ENCODE measurements at places on chromosomes 4 and X.

DNA sequence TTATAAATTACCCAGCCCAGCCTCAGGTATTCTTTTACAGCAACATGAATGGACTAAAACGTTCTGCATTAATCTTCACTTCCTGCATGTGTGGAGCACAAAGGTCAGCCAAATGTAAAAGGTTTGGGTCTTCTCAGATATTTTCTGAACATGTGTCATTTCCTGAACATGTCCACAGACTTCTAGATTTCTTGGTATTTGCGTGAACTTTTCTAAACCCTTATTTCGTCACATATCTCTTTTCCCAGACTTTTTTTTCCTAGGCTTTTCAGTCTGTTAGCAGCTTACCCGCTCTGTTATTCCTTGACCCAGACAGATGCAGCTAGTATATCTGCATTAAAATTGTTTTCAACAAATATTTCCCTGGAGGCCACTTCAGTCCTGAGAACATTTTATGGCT is 57.3 kb upstream of the USP51 start:
- no peak for DNase-seq

DNA sequence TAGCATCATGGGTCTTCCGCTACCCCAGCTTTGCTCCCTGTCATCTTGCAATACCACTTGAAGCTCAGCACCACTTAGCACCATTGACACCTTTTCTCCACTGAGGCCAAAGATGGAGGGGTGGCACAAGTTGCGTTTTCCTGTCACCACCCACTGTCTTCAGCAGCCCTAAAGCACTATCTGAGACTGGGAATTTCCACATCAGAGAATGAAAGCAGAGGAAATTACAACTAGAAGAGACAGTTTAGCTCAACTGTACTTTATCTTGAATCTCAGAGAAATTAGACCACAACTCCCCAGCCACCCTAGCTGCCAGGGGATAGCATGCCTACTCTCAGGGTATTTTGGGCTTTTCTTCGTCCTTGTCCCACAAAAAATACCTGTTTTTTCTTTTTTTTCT is 111.0 kb downstream of the DDIT4L start:
- no peak for DNase-seq

DNA sequence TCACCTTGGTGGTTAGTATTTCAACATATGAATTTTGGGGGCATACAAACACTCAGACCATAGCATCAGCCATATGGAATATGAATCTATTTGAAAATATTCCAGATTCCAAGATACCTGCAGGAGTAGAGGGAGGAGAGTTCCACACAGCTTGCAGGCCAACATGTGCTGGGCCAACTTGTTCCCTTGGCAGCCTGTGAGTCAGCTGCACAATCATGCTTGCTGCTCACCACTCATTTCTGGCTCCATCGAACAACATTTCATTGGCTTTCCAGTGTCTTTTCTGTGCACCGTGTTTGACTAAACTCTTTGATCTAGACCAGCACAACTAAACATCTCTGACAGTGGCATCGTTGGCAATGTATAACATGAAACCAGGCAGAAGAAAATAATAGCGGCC is 282.5 kb upstream of the RASGEF1B start:
- DNase-seq = no peak

- no peak for DNase-seq
These were observed 181.4 kb downstream of the DKK2 start for GRCh38 chr4:106854569-106855351.

GRCh38 chr4:124143632-124144031 is 568.9 kb downstream of the ANKRD50 start:
- no peak for DNase-seq

DNA sequence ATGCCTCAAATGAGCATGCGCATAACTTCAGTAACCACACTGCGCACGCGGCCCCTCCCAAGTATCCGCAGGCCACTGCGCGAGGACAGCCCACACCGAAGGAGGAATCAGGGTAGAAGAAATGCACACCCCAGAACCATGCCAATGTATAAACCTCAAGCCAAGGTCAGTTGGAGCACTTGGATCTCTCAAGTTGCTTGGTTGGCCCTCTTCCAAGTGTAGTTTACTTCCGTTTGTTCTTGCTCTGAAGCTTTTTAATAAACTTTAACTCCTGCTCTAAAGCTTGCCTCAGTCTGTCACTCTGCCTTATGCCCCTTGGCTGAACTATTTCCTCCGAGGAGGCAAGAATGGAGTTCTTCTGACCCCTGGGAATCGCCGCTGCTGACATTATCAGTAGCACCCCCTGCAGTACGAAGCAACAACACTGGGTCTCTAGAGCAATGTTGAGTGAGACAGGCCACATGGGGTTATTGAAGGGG is 22.0 kb upstream of the SPINK2 start:
- DNase-seq = no peak

DNA sequence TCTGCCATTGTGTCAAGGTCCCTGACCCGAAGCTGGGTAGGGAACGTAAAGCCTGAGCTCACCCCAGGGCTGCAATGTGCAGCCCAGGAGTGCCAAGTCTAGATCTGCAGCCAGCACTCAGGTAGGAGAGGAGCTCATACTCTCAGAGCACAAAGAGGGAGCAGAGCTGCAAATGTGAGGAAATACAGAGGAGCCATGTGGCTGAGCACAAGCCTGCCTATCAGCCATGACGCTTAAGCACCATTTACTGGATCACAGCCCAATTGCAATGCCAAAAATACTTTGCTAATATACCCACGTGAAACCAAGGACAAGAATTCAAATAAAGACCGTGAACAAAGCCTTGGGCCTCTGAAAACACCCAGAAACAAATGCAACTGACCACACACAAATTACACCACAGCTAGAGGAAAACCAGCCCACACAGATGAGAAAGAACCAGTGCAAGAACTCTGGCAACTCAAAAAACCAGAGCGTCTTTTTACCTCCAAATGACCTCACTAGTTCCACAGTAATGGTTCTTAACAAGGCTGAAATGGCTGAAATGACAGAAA is 69.0 kb upstream of the HPF1 start:
- DNase-seq = no peak

- no peak for DNase-seq
These were observed 14.8 kb downstream of the DOK7 start for GRCh38 chr4:3477750-3478430.

- no peak for DNase-seq
These were observed 255.8 kb downstream of the COL25A1 start for GRCh38 chr4:109046471-109047201.

DNA sequence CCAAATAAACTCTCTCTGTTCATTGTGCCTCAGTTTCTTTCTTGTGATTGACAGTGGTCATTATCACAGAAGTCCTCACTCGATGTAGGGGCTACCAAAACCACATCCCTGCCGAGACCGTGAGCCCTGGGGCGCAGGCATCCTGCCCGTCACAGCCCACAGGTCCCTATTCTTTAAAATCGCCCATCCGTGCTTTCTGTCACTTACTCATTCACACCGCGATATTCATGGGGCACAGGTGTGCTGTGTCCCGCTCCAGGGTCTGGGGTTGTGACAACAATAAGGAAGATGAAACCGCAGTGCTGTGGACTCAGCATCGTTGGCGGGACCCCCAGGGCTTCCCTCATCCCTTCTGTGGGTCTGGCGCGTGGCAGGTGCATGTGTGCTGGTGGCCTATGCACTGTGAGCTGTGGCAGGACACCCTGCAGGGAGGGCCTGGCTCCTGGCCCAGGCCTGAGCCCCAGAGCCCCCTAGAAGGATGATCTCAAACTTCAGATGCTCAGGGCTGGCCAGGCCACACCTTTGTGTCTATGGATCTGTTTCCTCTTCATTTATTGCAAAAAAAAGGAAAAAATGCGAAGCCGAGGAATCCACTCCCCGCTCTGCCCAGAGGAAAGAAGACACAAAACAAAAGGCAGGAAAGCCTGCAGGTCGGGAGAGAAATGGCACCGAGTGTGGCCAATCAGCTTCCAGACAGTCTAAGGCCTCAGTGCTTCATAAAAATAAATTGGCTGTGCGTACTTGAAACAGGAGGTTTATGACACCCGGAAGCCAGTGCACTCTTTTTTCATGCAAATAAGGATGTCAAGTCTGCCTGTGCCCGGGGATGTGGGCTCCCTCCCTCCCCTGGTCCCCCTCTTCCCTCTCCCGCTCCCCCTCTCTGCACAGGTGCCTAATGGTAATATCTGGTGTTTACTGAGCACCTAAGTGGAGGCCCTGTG is 109.5 kb upstream of the ADRA2C start:
- DNase-seq = no peak

DNA sequence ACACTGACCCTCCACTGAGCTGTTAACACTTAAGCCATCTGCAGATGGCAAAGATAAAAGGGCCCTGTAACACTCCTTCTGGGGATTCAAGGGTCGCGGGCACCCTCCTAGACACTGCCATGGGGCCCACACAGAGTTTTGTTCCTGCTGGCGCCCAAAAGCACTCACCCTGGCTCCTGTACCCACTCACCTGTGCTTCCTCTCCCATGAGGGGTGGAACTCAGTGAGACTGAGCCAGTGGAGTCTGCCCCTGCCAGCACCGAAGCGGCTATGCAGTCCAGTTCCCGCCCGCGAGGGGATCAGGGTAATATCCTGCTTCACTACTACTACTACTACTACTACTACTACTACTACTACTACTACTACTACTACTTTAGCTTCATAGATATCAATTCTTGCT is 312.1 kb upstream of the FTHL17 start:
- DNase-seq = no peak

DNA sequence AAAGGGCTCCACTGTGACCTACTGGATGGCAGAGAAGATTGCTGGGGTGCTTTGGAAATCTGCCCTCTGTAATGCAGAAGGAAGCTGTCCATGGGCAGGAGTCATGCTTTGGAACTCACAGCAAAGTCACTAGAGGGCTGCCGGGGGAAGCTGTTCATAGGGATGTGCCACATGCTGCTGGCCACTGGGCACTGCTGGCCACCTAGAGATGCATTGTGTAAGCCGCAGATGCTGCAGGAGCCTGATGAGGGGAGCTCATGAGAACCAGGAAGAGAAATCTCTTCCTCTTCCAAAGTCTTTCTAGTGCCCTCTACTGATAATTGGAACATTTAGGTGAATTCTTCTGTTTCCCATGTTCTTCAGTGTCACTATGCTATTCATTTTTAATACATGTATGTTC is 31.2 kb upstream of the UXT start:
- DNase-seq = no peak

DNA sequence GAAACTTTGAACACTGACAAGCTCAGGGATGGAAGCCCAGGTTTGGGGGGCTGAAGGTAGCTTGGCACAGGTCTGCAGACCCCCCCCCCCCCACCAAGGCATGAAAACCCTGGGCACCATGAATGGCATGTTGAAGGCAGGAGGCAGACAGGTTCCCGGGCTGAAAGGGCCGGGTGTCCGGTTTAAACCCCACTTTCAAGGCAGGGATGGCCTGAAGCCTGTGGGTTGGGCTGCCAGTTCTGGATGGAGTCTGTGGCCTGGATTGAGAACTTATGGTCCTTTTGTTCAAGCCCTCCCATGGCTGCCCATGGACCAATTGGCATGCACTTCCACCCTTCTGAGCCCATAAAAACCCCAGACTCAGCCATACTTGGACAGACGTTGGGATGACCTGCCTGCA is 616.9 kb downstream of the ADGRL3 start:
- no peak for DNase-seq

- no peak for DNase-seq
These were observed 227.1 kb downstream of the SH2D1A start for GRCh38 chrX:124573468-124573867.

GRCh38 chr4:148007314-148007760 is 275.4 kb downstream of the ARHGAP10 start:
- DNase-seq = no peak

- no peak for DNase-seq
These were observed 127.2 kb downstream of the ARHGEF9 start for GRCh38 chrX:63657821-63658220.

DNA sequence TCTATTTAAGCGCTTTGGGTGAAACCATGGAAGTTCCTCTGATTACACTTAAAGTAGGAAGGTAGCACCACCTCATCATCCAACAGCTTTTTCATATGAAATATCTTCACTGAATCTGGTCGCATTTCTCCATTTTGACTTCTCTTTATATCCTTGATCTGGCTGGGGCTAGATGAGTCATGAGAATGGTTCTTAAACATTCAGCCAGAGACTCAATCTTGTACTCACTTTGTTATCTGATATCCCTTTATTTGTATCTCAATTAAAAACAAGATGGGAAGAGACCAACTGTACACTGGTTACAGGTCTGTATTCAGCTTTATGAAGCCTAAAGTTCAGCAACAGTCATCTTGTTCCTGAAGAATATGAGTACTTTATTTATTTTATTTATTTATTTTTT is 84.9 kb downstream of the CBLL2 start:
- DNase-seq = no peak

DNA sequence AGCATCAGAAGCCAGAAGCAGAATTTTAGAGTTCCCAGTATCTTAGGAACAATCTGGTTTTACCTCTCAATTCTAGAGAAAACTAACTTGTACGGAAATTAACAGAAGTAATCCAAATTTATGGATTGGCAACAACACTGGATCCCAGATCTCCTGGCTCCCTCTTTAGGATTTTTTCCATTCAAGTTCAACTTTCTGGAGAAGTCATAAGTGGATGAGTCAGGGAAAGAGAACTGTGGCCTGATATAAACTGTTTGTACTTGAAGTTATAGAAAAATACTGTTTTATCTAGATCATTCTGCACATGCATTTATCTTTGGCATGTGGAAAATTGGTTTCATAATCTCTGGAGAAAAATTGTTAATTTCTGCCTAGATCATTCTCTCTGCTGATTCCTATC is 380.4 kb downstream of the PCDH7 start:
- DNase-seq = no peak

DNA sequence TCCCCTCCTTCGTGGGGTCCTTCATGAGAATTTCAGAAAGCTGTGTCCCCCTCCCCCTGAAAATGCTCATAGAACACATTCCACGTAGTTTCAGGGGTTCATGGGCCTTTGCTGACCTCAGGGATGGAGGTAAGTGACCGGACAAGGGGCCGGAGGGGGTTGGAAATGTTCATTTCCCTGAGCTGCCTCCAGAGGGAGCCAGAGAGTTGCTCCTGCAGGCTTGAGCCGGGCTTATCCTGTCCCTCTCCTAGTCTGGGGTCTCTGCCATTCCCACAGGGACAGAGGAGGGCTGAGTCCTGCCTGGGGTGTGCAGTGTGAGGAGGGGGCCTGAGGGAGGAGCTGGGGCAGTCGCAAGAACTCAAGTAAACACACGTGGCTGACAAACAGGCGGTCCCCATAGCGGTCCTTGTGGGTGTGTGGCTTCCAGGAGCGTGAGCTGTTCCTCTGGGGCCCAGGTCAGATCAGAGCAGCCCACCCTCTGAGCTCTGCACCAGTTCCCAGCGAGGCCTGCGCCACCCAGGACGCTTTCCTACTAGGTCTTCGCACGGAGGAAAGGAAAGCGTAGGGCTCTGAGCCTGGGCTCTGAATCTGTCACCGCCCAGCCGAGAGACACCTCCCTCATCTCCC is 62.5 kb downstream of the WFS1 start:
- DNase-seq = no peak

- no peak for DNase-seq
These were observed 24.8 kb upstream of the MAP3K15 start for GRCh38 chrX:19540076-19540475.

- DNase-seq = no peak
These were observed 355 bp downstream of the SCML1 start for GRCh38 chrX:17737710-17737985.

- no peak for DNase-seq
These were observed 83.9 kb upstream of the RAI2 start for GRCh38 chrX:17944833-17945497.

All from CD4-positive, alpha-beta T cell (primary cell).